ENCODE measurements at places on chromosomes 11 and 22.

GRCh38 chr22:22941831-22942510 lies 54.4 kb downstream of the IGLL5 start:
- no peak for DNase-seq

- DNase-seq, result no peak
These were observed 4.7 kb upstream of the NEAT1 start for GRCh38 chr11:65417702-65418430.

DNA sequence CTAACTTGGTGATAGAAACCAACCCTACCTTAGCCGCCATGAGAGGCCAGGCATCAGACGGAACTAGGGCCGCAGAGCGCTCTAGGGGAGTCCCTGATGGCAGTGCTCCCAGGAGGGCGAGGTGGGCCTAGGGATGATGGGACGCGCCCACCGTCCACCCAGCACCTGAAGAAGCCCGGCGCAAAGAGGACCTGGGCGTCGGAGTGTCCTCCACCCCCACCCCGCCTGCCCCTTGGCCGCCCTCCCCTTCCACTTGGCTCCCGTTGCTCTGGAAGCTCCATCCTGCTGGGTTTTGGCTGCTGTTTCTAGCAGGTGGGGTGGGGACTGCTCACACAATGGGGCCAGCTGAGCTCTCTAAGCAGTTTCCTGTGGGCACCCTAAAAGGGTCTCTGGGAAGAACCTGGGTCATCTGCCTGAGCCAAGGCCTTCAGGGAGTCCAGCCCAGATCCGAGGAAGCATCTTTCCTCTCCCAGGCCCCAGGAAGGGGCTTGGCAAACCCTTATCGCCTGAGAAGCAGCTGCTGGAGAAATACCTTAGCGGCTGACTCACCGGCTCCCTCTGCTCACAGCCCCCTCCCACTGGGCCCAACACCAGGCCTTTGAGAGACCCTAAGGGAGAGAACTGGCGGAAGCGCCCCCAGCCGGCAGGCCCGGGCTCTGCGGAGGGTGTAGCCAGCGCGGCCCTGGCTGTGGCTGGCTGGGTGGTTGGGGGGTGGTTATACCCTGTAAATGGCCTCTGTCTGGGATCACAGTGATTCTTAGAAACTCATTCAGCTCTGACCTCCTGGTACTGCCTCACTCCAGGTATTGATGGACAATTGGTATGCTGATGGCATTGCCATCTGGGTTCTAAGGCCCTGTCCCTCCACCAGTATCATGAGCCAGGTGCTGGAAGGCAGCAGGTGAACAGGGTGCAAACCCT lies 19.3 kb downstream of the CREB3L1 start:
- peak; percentile 83 for DNase-seq

- no peak for DNase-seq
These were observed 1275.9 kb downstream of the BRD1 start for GRCh38 chr22:48551716-48552268.

GRCh38 chr22:30867746-30868662 lies 100.6 kb downstream of the MORC2 start:
- no peak for DNase-seq

GRCh38 chr11:117572671-117573070 lies 224.3 kb downstream of the DSCAML1 start:
- DNase-seq, result no peak

DNA sequence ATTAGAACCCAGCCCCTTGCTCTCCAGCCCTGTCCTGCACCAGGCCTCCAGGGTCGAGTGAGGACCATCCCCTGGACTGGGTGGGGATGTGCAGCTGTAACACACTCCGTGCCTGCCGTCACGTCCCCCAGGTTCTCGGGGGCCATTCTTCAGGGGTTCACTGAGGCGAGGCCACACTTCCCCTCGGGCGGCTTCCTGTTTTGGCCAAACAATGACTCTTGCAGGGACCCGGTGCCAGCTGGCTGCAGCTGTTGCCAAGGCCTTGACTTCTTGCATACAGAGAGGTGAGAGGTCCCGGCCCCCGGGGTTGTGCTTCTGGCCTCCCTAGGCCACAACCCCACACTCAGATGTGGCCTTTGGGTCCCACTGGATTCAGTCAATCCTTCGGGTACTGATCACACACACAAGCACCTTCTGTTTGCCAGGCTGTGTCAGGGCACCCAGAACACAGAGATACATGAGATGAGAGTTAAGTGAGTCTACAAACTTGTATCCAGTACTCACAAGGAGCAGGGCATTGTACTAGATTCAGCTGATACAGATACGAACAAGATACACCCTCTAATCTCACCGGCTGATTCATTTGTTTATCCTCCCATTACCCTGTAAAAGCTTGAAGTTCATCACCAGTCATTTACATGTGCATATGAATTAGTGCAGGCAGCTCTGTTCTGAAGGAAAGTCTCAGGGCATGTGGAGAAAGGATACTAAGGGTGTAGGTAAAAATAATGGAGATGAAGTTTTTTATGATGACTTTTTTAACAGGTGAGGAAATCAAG lies 32.9 kb downstream of the LRRC32 start:
- DNase-seq, result no peak

DNA sequence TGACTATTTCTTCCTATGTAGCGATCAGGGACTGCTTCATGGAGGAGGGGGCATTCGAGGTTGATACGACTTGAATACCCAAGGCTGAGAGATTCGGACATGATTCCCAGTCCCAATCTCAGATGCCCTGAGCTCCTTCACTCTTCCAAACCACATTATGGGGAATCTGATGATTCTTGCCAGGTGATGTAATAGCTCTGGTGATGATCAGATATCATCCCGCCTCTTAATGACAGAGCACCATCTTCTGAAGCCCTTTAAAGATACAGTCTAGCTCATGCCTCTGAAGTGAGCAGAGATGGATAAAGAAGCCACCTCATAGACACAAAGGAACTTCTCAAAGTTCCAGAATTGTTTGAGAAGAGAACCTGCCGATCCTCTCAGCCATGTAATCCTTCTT lies 8.9 kb upstream of the CLMP start:
- DNase-seq, result no peak

GRCh38 chr22:37639070-37639760 lies at the start of gene SH3BP1:
Gene SH3BP1 (plus strand): TSS chr22:37639669. CDS start chr22:37639788, 119 bp downstream.
- no peak for DNase-seq

DNA sequence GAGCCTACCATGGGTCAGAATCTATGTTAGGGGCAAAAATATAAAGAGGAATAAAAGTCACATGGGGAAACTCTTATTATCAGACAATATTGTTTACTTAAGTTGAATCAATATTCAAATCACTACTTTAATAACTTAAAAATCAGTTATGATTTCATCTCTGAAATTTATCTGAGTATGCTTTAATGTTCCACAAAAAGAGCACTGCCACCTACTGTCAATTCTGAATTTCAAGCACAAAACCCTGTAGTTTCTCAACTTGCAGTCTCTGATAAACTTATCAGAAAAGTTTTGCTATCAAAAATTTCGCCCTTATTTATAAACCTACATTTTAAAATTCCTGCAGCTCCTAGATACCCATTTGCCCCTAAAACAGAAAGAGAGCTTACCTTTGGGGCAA lies 47.3 kb downstream of the RDX start:
- no peak for DNase-seq

DNA sequence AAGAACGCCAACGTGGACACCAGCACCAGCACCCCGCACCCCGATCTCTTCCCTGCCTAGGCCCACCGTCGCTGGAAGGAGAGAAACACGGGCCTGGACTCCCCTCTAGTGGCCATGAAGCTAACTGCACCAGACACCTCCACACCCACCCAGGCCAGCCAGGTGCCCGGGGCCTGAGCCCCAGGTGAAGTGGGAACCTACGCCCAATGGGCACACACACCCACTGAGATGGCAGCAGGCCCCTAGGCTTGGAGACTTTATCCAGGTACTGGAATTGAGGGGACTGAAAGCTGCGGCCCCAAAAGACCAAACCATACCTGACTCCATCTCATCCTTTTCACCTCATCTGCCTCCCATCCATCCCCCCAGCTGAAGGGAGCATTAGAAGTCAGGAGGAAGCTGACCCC lies 81.0 kb downstream of the BUD13 start:
- DNase-seq, result no peak

- DNase-seq, result no peak
These were observed 20.5 kb downstream of the LRRC55 start for GRCh38 chr11:57202281-57202680.

GRCh38 chr11:25655636-25656035 lies 676.3 kb upstream of the ANO3 start:
- DNase-seq, result no peak

DNA sequence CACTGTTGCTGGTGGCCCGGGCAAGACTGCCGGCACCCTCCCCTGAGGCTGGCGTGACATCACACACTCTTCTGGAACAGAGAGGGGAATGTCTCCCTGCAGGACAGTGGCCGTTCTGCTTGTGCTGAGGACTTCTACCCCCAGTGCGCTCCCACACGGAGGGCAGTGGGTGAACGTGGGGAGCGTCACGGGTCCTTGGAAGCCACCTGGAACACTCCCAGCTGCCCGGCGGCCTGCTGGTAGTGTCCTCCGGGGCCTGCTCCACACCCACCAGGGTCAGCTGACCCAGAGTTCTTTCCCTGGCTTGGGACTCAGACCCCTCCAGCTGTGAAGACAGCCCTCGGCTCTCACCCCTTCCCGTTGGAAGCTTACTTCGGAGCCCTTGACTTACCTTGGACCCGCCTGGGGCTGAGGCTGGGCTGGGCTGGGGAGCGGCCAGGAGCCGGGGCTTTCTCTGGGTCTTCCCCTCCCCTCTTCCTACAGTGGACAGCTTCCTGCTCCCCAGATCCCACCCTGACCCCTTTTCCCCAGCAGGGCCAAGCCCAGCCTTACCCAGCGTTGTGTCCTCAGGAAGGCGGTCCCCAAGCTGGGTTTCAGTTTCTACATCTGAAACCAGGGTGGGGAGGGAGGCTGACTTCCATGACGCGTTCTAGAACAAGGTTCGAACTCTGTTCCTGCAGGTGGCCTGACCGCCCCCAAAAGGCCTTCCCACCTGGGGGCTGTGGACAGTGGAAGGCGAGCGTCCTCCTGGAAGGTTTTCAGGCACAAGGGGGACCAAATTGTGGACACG lies 14.8 kb upstream of the GAL start:
- no peak for DNase-seq

GRCh38 chr11:88909500-88909899 lies 156.3 kb downstream of the GRM5 start:
- DNase-seq, result no peak

DNA sequence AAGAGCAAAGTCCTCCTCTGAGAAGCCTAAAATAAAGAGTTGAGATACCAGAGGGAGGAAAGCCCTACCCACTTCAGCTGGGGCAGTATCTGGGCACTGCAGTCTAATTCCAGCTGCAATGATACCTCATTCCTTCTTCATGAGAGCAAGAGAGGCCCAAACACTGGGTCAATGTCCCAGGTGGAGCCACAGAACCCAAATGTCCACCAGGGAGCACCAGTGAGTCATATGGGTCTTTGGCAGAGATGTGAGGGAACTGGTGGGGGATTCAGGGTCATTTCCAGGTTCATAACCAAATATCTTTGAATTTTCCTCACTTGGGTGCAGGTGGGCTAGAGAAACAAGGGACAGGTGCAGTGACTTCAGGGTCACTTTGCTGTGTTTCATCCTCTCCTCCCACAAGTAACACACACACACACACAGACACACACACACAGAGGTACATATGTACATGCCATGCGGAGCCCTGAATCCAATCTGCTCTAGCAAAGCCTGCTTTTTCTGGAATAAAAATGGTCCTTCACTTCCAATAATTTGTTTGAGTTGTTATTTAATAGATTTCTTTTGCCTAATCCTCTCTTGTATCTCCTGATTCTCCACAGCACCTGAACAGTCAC lies 585.4 kb downstream of the SOX6 start:
- DNase-seq, result no peak

DNA sequence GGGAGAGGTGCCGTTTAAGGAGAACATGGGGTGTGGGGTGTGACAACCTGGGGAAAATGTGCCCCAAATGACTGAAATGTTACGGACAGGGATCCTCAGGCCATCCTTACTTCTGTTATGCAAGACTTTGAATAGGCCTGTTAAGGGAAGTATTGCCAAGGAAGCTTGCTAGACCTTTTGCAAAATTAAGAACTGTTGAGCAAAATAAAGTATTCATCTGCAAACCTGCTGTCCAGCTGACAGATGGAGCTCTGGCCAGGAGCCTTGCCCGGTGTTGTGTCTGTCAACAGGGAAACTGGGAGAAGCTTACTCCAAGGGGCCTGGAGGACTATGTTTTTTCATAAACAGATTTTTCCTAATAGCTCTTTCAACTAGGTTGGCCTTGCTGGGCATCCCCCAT lies 48.0 kb downstream of the FAT3 start:
- no peak for DNase-seq

- no peak for DNase-seq
These were observed 1.6 kb upstream of the LGALS2 start for GRCh38 chr22:37581504-37581903.

- DNase-seq, result no peak
These were observed 35.2 kb upstream of the RIC3 start for GRCh38 chr11:8204025-8204424.

DNA sequence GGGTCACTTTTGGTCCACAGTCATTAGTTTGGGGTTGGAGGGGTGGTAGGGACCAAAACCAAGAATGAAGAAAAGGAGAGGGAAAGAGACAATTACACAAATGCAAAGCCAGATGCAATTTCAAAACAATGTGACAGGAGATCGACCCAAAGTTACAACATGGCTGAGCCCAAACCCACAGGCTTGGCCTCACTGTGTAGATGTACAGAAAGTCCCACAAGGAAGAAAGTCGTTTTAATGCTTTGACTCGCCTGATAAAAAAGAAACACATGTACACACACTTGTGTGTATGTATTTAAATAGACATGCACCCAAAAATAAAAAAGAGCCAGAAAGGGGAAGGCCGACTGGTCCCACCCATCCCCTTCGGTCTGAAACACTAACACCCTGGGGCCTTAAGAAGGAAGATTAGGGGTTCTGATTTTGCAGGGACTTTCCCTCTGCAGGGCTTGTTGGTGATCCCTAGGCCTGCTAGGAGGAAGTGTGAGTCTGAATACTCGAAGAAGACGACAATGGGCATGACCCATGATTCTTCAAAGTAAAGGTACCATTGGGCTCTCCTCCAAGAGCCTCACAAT lies 104.1 kb downstream of the ETS1 start:
- no peak for DNase-seq

- DNase-seq, result no peak
These were observed 2.8 kb downstream of the PRG3 start for GRCh38 chr11:57378186-57378585.

- DNase-seq, result no peak
These were observed 145.6 kb downstream of the WNT7B start for GRCh38 chr22:45831394-45831793.

DNA sequence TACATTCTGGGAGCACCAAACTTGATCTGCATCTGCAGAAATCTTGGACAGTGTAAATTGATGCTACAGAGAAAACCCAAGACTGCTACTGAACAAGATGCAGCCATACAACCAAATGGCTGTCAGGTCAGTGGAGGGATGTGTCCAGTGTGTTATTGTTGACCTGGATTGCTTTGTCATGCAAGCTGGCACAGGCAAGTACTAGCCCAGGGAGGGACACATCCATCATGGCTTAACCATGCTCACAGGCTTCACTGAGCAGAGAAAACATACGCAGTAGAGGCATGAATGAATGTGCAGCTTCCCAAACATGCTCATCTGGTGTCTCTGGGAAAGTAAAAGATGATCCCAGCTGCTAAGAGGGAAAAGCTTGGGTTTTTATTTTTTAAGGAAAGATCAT lies 93.6 kb downstream of the MTNR1B start:
- no peak for DNase-seq

- DNase-seq, result no peak
These were observed 15.7 kb upstream of the ADSL start for GRCh38 chr22:40330615-40331014.
